ENCODE measurements at places on chromosomes 3 and 15. TPM values are rescaled to one million over a fixed set of nuclear protein-coding genes. Genes with fewer than 3 reads are reported as not detected.

- DNase-seq, result no peak
Measured at GRCh38 chr15:98684436-98684835, 36.1 kb downstream of the IGF1R start.

DNA sequence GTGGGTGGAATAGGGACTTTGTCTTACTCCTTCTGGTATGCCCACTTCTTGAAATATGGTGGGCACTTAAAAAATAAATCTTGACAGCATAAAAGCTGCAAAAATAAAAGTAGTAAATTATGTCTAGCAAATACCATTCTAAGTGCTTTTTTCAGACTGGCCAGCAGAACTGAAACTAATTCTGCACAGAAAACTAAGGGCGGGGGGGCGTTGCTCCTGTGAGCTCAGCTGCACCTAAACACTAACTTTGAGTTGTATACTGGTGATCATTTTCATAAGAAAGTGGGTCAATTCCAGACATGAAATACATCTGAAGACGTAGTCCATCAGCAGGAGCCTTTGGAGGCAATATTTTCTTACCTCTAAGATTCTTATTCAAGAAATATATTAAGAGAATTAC, 114.8 kb downstream of the WDR76 start:
- peak; percentile 81 for DNase-seq

GRCh38 chr15:34896183-34896582, 73.4 kb downstream of the AQR start:
- no peak for DNase-seq

GRCh38 chr15:49946681-49947080, 172.4 kb downstream of the ATP8B4 start:
- no peak for DNase-seq

GRCh38 chr3:127030508-127031412, 47.8 kb downstream of the PLXNA1 start:
- no peak for DNase-seq

- peak; percentile 53 for DNase-seq
Measured at GRCh38 chr3:126191246-126191645, 10.9 kb upstream of the ALDH1L1 start.

GRCh38 chr15:45402955-45403877, 24.9 kb upstream of the GATM start:
- DNase-seq, result no peak

DNA sequence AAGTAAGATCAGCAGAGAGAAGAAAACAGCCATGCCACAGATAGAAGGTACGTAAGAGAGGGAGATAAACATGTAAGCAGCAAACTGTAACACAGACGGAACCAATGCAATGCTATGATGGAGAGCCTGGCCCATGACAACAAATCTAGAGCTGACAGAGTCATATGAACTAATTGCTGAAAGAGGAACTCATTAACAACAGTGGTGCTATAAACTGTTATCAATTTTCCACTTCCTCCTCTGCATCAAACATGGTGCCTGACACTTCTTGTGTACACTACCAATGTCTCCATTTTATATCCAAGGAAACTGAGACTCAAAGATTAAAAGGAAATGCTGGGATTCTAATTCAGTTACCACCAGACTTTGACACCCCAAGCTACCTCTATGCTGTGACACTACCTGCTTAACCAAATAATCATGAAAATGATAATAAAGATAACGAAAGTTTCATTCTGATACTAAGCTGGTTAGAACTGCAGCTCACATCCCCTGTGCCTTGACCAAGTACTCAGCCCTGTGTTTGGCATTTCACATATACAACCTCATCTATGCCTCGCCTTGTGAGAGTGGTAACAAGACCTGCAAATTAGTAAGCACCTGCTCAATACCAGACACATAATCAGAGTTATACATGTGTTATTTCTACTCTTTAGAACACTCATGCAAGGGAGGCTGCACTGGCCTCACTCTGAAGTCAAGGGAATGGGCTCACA, 79.3 kb downstream of the ANO10 start:
- no peak for DNase-seq

DNA sequence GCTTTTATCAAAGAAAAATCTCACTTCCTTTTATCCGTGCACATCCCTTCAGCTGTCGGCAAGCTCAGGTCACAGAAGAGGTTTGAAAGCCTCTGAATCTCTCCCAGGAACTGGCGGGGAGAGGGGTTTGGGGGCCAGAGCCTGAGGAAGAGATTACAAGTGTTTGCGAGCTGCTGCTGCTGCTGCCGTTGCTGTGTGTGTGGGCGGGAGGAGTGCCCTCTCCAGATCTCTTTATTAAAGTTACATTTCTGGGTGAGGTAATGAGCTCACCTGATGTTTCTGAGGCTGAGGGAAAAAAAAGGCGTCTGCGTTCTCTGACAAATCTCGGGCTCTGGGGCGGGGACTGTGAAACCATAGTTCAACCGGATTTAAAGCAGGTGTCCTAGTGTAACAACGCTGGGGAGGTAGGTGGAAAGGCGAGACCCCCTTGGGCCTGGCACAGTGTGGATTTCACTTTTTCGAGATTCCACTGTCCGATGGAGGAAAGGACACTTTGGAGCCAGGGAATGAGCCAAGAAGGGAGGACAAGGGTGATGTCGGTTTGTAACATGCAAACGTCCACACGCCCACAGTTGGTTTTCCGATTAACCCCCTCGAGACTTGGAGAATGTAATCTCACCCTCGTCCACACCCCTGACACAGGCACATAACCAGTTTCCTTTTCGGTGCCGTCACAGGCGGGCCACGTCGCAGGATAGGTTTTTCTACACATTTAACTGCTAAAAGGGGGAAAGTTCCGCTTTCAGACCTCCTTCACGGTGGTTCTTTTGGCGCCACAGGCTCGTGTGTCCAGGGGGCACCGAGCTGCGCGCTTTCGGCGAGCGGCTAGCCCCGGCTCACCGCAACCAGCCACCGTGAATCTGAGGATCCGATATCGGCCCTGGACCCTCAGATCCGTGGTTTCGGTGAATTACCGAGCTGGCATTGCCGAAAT, 2.1 kb downstream of the ALCAM start:
- DNase-seq, result no peak

DNA sequence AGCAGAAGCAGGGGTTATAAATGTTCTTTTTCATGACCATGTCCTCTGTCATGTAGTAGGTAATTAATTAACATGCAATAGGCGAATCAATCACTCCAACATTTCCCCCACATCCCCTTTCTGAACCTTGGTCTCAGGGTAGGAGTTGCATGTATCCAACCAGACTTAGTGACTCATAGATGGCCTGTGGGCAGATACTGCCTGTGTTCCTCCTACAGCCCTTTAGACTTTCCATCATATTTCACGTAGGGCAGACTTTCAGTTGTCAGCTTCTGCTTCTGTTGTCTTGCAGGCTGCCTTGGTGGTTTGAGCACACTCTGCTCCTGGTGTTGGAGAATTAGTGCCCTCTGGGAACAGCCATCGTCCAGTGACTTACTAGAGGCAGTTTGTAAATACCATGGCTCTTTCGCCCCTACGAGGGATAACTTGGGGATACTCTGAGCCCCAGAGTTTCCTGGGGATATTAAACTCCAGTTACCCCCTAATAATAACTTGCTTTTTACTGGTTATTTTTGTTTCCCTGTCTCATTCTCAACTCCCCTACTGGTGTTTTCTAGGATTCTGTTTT, 244.4 kb downstream of the EDEM1 start:
- no peak for DNase-seq

GRCh38 chr3:140719841-140720614, 42.2 kb downstream of the TRIM42 start:
- DNase-seq, result no peak

- no peak for DNase-seq
Measured at GRCh38 chr3:128623762-128624176, 26.8 kb downstream of the RPN1 start.

GRCh38 chr15:66808181-66808824, 106.3 kb downstream of the SMAD6 start:
- no peak for DNase-seq

- DNase-seq, result no peak
Measured at GRCh38 chr15:48090666-48091065, 30.1 kb upstream of the SLC24A5 start.

GRCh38 chr15:80058044-80058443, 1.4 kb upstream of the ZFAND6 start:
- no peak for DNase-seq

GRCh38 chr15:73931441-73931840, 5.2 kb downstream of the LOXL1 start:
- DNase-seq, result no peak

GRCh38 chr3:21421096-21421495, 329.9 kb downstream of the ZNF385D start:
- DNase-seq, result no peak

Gene DNAJA4
- 11.8 TPM for total RNA-seq

Gene ZIC4
- total RNA-seq, result not detected

Gene FBXW12
- 0.65 TPM for total RNA-seq

Gene PYGO1
- 13.6 TPM for total RNA-seq

Gene ITPKA
- total RNA-seq, result 0.83 TPM

Gene APH1B
- total RNA-seq, result 8.9 TPM

Gene MASP1
- 3.3 TPM for total RNA-seq

Gene DMXL2
- 19.6 TPM for total RNA-seq

Gene SPATA12
- total RNA-seq, result not detected

Gene CLRN1
- total RNA-seq, result not detected

Gene KCNH8
- 0.42 TPM for total RNA-seq

Measured in esophagus muscularis mucosa (tissue), 4 donors.